ENCODE measurements at places on chromosomes 3 and 15. TPM values are rescaled to one million over a fixed set of nuclear protein-coding genes. Genes with fewer than 3 reads are reported as not detected.
A peak's percentile ranks its signal among the peaks of the same experiment; 100 is the strongest.

FBXW12 gene
- total RNA-seq: not detected

RBP2 gene
- not detected for total RNA-seq

CORO2B gene
- total RNA-seq: 11.2 TPM

MED12L gene
- 1.6 TPM for total RNA-seq

DNA sequence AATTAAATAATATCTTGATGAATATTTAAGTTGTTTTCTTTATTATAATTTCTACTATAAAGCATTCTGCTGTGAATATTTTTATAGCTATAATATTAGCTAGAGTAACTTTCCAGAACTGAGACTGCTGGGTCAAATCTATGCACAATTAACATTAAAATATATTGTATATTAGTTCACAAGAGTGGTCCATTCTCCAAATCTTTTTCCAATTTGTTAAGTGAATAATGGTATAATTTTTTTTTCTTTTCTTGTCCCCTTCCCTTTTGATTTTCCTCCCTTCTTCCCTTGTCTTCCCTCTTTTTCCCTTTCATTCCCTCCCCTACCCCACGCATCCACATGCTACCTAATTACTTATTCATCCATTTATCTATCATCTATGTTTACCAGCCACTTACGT, 977.5 kb downstream of the TUSC7 start:
- DNase-seq: no peak

GRCh38 chr3:147423537-147423797, 14.3 kb downstream of the ZIC1 start:
- no peak for DNase-seq

DNA sequence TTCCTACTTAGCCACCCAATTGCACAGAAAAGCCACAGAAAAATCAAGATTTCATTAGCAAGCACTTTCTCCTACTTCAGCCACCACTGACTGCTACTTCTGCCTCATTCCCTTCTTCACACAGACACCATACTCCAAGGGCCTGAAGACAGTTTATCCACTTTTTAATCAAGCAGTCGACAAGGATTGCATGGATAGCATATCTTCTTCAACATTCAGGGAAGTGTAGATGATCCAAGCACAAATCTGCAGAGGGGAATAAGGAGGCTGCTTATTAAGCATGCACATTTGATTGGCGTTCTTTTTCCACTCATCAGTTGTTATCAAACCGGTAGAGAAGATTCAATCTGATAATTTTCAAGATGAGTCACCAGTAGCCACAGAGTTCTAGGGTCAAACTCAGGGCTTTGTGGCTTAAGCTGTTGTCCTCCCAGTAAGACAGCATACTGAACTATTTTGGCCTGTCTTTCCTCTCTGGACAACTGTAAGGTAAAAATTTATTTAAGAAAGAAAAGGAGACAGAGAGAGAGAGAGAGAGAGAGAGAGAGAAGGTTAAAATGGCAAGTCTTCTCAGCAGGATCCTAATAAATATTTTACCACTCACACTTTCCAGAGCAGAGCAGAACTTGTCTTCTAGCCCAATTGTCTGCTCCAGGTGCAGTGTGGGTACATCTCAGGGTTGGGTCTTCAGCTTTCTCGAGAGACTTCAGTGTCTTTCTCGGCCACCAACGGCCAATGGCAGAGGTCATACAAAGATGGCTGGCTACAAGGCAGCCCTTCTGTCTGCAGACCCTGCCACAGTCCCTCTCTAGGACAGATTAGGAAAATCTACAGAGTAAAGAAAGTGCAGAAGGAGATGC, 80.6 kb upstream of the BHLHE40 start:
- no peak for DNase-seq

DNA sequence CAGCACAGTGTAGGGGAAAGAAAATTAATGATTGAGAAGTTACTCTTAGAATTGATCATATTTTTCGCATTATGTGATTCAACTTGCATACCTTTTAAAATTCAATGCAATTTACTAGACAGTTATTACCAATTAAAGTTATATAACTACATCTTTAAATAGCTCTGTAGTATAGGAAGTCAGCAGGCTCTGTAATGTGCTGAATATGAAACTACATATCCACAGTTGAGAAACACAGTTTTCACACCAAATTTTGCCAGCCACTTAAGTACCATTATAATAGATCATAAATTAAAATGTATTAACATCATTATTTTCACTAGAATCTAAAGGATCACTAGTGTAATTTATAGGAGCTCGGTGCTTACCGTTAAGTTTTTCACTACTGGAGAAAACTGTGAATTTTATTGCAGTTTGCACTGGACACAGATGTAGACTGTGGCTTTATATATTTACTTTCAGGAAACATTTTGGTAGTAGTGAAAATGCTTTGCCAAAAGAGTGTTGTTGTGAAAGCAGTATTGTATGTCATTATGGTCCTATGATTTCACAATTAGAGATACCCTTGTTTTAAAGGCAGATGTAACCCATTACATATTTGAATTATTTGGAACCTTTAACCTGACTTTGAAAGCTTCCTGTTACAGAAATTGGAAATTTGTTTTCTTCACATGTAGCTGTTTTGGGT, 113.6 kb downstream of the PLCL2 start:
- DNase-seq: no peak

GRCh38 chr15:73052653-73053397, 562 bp downstream of the NEO1 start:
- peak; percentile 38 for DNase-seq

- no peak for DNase-seq
These were observed 104.5 kb downstream of the RARB start for GRCh38 chr3:25532431-25533162.

- DNase-seq: peak; percentile 47
These were observed 25.9 kb downstream of the MELTF start for GRCh38 chr3:197003461-197004385.

DNA sequence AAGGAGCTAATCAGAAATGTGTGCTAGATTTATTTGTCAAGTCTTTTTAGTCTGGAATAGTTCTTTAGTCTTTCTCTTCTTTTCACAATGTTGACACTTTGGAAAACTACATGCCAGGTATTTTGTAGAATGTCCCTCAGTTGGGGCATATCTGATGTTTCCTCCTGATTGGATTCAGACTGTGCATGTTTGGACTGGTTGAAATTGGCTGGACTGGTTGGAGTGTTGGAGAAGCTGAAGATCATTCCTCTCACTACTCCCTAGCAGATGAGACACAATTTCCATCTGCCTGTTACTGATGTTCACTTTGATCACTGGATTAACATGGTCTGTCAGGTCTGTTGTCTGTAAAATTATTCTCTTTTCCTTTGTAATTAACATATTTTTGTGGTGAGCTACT, 3.7 kb downstream of the NME9 start:
- DNase-seq: no peak

GRCh38 chr15:75925440-75925839, 21.8 kb downstream of the FBXO22 start:
- no peak for DNase-seq

GRCh38 chr15:73628976-73629797, 4.0 kb downstream of the NPTN start:
- no peak for DNase-seq

DNA sequence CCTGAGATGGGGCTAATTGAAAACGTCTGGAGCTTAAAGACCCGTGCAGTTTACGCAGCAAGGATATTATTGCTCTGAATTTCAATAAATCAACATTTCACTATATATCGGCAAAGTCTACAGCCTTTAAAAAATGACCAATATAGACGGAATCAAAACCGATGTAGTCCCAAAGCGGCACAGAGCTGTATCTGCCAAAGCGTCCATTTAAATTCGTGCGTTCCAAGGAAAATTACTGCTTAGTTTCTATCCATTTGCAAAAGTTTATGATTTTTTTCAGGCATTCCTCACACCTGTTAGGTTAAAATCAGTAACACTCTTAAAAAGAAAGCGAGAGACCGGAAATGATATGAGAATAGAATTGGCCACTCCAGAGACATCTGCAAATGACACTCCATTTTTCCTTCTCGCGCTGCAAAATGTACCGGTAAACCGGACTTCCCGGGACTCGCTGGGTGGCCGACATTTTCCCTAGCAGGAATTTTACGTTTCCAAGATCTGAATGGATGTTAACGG, 777 bp upstream of the EIF4A2 start:
- DNase-seq: no peak

GRCh38 chr3:50493086-50493485, 10.3 kb downstream of the CACNA2D2 start:
- no peak for DNase-seq

GRCh38 chr3:23959135-23959900, 14.2 kb downstream of the NR1D2 start:
- DNase-seq: no peak

GRCh38 chr3:146777941-146778340, 172.8 kb upstream of the PLSCR5 start:
- DNase-seq: no peak

DNA sequence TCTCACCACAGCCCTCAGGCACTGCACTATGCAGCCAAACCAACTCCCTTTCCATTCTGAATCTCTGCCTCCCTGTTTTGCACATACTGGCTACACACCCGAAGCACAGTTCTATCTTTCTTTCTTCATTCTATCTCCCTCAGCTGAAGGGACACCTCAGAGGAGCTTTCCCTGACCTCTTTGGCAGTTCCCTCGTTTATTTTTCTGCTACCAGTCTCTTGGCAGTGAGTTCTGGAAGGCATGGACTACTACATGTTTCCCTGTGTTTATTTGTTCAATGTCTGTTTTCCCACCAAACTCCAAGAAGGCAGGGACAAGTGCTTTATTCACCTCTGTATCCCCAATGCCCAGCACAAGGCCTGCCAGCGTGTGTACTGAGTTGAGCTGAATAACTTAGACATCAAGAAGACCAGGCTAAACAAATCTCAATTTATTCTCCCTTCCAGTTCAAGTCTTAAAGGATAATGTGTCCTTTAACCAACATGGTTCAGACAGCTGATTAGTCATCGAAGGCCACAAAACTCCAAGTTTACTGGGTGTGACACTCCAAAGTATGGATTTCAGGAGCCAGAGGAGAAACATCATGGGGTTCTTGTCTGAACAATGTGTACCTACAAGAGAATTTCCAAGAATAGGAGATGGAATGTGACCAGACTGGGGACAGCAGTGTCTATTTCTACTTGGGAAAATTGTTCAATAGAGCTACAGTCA, 260.1 kb upstream of the CTNNB1 start:
- DNase-seq: no peak

DNA sequence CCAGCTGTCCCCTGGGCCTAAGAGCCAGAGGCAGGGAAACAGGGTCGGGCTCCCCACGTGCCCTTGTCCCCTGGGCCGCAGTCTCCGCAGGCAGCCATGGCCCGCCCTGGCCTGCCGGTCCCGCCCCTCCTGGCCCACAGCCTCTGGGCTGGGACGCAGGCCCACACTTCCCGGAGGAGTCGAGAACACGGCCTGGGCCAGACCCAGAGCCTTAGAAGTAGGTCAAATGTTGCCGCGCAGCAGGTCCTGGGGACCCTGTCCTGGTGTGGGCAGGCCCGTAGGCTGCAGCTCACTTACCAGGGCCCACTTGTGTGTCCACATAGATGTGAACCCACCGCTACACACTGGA, 4.3 kb upstream of the MYL3 start:
- DNase-seq: peak; percentile 79

GRCh38 chr3:117997201-117998049, 1037.2 kb downstream of the IGSF11 start:
- DNase-seq: peak; percentile 74

DNA sequence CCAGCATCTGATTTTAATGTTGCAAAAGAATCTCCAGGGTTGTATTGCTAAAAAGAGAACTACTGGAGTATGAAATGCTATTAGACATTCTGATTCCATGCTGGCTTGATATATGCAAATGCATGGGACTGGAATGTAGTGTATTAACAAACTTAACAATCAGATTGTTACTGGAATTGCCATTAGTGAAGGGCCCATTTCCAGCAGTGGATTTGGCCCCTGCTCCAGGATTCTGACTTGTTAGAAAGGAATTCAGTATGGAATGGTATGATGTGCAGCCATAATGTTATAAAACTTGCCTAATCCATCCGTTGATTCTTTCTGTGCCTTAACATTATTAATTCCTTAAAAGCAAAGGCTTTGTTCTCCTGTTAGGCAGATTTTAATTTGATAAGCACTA, 7.9 kb downstream of the ARRDC4 start:
- DNase-seq: no peak

DNA sequence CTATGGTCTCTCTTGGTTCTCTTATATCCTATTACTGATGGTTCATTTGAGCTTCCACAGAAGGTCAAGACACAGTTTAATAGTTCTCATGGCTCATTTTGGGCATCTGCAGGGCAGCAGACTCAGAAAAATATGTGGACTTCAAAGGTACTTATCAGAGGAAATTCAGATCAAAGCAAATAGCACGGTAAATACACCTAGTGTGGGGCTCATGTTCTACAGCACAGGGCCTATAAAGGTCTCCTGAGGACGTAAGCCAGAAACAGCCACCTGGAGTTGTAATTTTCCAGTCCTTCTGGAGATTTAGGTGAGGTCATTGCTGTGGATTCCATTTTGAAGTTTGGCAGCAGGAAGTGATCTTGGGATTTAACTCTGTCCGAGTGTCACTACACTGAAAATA, 134.5 kb upstream of the SGO1 start:
- no peak for DNase-seq

DNA sequence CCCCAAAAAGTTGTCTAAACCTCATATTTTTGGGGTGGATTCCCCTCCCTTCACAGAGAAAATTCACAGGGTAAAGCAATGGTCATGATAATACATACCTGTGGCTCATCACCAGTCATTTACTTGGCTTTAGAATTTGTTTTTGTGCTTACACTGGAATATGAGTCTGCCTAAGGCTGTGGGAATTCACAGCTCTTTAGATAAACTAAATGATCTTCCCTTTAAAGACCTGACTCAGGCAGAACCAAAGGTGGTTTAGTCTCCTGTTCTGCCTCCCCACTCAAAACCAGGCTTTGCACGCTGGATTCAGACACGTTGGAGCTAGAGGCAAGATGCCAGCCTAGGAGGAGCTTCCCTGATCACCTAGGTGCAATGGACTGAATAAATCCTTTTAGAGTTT, 40.3 kb upstream of the BNC1 start:
- DNase-seq: no peak

GRCh38 chr3:184323696-184324095, 9.3 kb downstream of the EIF4G1 start:
- DNase-seq: no peak

Data from breast epithelium (tissue), 4 donors.